ENCODE measurements at places on chromosomes 3 and 15.

GRCh38 chr15:40915116-40915661, 14.0 kb upstream of the DLL4 start:
- DNase-seq = no peak

DNA sequence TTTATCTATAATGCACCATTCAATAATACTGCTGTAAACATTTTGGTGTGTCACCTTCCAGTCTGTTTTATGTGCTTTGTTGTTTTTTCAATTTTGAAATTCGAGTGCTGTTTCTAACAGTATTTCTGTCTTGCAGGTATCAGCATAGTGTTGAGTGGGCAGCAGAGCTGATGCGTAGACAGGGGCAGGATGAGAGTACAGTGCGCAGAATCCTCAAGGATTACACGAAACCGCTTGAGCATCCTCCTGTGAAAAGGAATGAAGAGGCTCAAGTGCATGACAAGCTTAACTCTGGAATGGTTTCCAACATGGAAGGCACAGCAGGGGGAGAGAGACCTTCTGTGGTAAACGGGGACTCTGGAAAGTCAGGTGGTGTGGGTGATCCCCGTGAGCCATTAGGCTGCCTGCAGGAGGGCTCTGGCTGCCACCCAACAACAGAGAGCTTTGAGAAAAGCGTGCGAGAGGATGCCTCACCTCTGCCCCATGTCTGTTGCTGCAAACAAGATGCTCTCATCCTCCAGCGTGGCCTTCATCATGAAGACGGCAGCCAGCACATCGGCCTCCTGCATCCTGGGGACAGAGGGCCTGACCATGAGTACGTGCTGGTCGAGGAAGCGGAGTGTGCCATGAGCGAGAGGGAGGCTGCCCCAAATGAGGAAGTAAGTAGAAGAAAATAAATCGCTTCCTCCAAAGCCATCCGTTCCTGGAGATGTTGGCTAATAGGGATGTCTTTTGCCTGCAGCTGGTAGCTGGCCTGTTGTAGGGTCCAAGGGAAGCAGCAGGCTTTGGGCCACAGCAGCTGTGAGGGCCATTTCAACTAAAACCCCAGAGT, 19.1 kb downstream of the TSEN2 start:
- no peak for DNase-seq

- DNase-seq = no peak
Observed at GRCh38 chr3:68996356-68996995, 17.0 kb downstream of the EOGT start.

- DNase-seq = no peak
Observed at GRCh38 chr3:186173224-186173815, 64.4 kb upstream of the ETV5 start.

- no peak for DNase-seq
Observed at GRCh38 chr3:62131620-62132019, 241.7 kb downstream of the FEZF2 start.

- DNase-seq = no peak
Observed at GRCh38 chr15:45640616-45641015, 5.8 kb downstream of the SQOR start.

- peak; percentile 62 for DNase-seq
Observed at GRCh38 chr3:47377186-47377585, 3.6 kb upstream of the PTPN23 start.

DNA sequence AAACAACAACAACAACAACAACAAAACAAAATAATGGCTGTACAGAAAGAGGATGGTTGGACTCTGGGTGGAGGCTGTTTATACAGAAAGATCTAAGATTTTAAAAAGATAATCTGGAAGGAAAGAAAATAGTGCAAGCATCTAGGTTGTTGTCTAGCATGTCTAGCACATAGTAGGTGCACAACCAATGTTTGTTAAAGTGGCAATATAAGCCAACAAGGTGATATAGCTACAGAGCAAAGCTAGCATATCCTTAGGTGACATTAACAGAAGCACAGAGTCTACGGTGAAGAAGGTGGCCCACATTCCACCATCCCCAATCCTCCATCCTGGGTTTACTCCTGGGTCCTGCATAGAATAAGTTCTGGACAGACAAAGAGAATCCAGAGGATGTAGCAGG, 4.7 kb downstream of the TMEM40 start:
- DNase-seq = no peak

DNA sequence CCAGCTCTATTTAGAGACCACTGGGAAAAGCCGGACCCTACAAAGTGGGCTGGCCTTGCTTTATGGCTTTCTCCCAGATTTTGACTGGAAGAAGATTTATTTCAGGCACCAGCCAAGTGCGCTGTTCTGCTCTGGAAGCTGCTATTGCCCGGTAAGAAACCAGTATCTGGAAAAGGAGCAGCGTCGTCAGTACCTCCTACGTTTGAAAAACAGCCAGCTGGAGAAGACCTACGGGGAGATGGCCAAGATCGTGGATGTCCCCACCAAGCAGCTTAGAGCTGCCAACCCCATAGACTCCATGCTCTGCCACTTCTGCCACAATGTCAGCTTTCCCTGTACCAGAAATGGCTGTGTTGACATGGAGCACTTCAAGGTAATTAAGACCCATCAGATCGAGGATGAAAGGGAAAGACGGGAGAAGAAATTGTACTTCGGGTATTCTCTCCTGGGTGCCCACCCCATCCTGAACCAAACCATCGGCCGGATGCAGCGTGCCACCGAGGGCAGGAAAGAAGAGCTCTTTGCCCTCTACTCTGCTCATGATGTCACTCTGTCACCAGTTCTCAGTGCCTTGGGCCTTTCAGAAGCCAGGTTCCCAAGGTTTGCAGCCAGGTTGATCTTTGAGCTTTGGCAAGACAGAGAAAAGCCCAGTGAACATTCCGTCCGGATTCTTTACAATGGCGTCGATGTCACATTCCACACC, 60.9 kb downstream of the PXYLP1 start:
- DNase-seq = no peak

DNA sequence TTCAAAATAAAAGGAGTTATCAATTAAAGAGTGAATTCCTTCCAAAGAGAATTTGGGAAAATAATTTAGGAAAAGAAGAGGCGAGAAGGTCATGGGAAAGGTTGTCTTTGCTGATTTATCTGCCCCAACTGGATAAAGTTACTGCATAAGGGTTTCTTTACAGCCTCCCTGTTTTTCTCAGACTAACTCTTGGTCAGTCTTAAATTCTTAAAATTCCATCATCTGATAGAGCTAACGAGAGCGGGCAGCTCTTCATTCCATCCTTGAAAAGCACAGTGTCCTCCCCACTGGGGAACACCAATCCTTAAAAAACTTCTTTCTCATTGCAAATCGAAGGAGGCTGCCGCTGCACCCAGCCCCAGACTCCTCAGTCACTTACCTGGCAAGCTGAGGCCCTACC, 107.2 kb downstream of the PGPEP1L start:
- no peak for DNase-seq
